ENCODE measurements at places on chromosomes 7 and 10. TPM values are rescaled to one million over a fixed set of nuclear protein-coding genes. Genes with fewer than 3 reads are reported as not detected.
A peak's percentile ranks its signal among the peaks of the same experiment; 100 is the strongest.

DNA sequence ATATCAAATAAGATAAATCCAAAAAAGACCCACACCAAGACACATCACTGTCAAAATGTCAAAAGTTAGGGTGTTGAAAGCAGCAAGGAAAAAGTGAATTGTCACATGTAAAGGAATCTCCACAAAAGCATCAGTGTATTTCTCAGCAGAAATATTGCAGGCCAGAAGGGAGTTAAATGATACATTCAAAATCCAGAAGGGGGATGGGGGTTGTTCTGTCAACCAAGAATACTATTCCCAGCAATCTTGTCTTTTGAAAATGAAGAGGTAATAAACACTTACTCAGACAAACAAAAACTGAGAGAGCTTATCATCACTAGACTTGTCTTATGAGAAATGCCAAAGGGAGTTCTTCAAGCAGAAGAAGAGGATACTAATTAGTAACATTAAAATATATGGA is 191.1 kb upstream of the NOBOX start:
- H3K27ac ChIP-seq = no peak overlapping the region
- DNase-seq = no peak
- H3K27me3 ChIP-seq = no peaks in the 10 kb centered on the region
- no peak overlapping the region for H3K4me3 ChIP-seq
- H3K4me1 ChIP-seq = no peaks in the 10 kb centered on the region
- H3K36me3 ChIP-seq = no peaks in the 10 kb centered on the region

- H3K27ac ChIP-seq = no peak overlapping the region
- DNase-seq = no peak
- H3K27me3 ChIP-seq = no peaks in the 10 kb centered on the region
- H3K4me1 ChIP-seq = no peaks in the 10 kb centered on the region
- H3K4me3 ChIP-seq = no peak overlapping the region
- no peaks in the 10 kb centered on the region for H3K36me3 ChIP-seq
Measured at GRCh38 chr10:118405928-118406327, 63.8 kb upstream of the FAM204A start.

GRCh38 chr7:32535162-32535702 is 39.9 kb downstream of the AVL9 start:
- H3K27ac ChIP-seq = no peak overlapping the region
- H3K4me1 ChIP-seq = no peaks in the 10 kb centered on the region
- H3K4me3 ChIP-seq = no peak overlapping the region
- H3K36me3 ChIP-seq = no peaks in the 10 kb centered on the region
- DNase-seq = no peak
- H3K27me3 ChIP-seq = no peaks in the 10 kb centered on the region

GRCh38 chr10:126216632-126216961 is 171.7 kb downstream of the ADAM12 start:
- H3K27ac ChIP-seq = peak overlapping the region; percentile 68
- no peaks in the 10 kb centered on the region for H3K36me3 ChIP-seq
- no peaks in the 10 kb centered on the region for H3K27me3 ChIP-seq
- H3K4me3 ChIP-seq = no peak overlapping the region
- H3K4me1 ChIP-seq = no peaks in the 10 kb centered on the region

DNA sequence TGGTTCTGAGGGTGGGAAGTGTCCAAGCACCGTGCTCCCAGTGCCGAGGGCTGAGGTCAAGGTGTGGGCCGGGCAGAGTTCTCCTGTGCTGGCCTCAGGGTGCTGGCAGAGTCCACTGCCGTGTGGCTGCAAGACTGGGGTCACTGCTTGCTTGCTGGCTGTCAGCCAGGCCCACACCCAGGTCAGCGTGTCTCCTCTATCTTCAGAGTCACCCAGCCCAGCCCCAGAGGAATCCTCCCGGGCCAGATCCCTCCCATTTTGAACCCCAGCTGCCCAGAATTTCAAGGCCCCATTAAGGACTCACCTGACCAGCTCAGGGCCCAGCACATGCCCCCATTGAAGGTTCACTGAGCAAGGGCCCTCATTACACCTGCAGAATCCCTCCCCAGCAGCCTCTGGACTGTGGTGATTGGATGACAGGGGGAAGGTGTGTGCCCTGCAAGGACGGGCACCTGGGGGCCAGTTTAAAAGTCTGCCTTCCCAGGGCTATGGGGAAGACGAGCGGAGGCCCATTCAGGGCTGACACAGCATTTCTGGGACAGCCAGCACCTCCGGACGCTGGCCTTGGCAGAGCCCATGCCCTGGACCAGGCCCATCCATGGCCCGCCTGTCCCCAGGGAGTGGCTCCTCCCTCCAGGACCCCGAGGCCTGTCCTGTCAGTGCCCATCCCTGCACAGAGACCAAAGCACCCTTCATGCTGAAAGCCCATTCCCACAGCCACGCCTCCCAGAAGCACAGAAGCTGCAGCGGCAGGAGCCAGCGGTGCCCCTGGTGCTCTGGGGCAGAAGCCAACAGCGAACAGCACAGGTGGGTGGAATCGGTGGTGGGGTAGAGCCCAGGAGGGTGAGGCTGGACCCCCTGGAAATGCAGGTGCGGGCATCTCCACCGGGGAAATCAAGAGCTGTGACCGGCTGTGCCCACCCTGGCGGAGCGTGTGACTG is 45.1 kb upstream of the PPP2R2D start:
- no peaks in the 10 kb centered on the region for H3K36me3 ChIP-seq
- no peak for DNase-seq
- H3K4me3 ChIP-seq = no peak overlapping the region
- no peaks in the 10 kb centered on the region for H3K27me3 ChIP-seq
- H3K27ac ChIP-seq = no peak overlapping the region

ZNF107 gene
- total RNA-seq = 5.0 TPM

BTBD16 gene
- not detected for total RNA-seq

KCNH2 gene
- total RNA-seq = 9.1 TPM
